GM12891 (cell line): ENCODE measurements at places on chromosomes 4 and X.

GRCh38 chr4:7041246-7041645, 1.9 kb upstream of the TADA2B start:
- no peak for DNase-seq

DNA sequence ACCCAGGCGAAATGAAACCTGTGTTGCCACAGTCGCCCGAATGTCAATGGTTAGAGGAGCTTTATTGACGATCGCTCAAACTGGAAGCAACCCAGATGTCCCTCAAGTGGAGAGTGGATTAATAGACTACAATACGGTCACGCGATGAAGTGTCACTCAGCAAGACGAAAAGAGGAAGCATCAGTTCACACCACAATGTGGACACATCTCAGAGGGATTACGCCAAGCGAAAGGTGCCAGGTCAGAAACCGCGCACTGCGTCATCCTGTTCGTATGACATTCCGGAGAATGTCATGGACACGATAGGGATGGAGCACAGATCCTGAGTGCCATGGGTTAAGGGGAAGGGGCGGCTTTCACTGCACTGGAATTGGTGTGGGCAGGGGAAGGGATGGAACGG, 111.7 kb downstream of the HMX1 start:
- no peak for DNase-seq

DNA sequence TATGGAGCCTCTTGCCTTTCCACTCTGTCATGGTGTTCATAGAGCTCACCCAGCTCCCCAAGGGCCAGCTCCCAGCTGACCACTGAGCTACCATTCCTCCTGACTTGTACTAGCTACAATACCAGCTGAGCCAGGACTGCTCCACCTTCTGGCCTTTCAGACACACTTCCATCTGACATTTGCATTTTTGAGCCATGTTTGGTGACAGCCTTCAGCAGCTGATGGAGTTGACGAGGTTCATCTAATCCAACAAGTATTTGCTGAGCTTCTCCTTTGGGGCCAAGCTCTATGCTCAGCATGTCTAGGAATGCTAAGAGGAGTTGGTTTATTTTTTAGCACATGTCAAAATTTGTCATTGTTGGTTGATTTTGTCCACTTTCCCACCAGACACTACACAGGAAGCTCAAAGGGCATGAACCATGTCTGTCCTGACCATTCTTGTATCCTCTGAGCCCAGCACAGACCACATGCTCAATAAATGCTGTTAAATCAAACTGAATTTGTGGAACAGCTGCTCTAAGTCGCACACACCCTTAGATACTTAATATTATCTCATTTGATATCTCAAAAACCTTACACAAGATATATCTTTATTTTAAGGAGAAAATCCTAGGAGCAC, 142.6 kb upstream of the PPARGC1A start:
- DNase-seq, result no peak

DNA sequence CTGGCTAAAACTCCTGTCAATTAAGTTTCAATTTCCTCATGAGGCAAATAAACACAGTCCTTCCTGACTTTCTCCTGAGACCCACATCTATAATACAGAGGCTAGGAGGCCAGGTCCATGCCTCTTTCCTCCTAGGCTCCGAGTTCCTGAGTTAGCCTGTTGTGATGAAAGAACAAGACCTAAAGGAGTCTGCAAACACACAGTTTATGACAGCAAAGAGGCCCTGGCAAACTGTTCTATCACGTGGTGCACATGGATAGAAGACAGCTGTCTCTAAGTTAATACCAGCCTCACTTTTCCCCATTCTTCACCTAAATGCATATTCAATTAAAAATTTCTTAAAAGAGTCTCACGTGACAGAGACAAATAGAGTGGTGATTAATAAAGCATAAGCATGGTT, 145.2 kb downstream of the TET2 start:
- DNase-seq, result no peak

DNA sequence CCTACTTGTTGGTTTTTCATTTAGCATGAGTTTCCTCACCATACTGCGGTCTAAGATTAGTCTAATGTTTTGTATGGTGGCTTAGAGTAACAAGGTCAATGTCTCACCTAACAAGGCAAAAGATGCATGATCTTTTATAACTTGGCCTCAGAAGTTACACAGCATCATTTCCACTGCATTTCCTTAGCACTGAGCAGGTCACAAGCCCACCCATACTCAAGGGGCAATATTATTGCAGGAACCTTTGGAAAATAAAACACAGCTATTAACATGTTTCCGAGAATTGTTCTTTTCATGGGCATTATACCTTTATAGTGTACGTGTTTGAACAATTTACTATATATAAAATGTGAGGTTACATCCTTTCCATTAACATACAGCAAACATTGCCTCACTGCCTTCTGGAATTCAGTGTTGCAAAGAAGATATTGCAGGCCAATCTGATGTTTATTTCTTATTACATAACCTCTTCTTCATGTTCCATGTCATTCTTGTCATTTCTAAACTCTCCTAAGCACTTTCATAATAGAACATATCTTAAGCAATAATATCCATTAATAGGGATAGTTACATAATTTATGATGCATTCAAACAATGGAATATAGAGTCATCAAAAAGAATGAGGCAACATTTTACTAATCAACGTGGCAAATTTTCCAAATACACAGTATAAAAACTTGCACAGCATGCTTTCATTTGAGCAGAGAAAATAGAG, 153.8 kb downstream of the AREG start:
- DNase-seq, result no peak

DNA sequence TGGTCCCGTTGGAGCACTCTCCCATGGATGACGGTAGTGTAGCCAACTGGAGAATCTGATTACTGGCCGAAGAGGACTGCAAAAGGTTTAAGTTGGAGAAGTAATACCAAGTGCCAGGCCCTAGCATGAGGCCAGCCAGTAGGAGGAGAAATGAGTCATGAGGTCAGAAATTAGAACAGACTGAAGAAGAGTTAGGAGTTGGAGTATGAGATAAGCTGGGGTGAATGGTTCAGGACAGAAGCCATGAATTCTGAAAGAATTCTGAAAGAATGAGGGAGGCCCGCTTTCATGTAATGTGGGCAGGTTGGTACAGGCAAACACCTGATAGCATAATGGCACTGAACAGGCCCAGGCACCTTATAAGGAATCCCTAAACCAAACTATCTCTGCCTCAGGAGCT, 18.4 kb upstream of the STK26 start:
- no peak for DNase-seq

DNA sequence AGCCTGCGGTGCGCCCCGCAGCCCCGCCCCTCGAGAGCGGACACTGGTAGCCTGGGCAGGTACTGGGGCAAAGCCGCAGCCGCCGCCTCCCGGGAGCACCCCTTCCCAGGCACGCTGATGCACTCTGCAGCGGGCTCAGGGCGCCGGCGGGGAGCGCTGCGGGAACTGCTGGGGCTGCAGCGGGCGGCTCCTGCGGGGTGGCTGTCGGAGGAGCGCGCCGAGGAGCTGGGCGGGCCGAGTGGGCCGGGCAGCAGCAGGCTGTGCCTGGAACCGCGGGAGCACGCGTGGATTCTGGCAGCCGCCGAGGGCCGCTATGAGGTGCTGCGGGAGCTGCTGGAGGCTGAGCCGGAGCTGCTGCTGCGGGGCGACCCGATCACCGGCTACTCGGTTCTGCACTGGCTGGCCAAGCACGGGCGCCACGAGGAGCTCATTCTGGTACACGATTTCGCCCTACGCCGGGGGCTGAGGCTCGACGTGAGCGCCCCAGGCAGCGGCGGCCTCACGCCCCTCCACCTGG, 401 bp downstream of the SOWAHD start:
- no peak for DNase-seq

- DNase-seq, result no peak
These were observed 45.1 kb downstream of the ASB9 start for GRCh38 chrX:15224747-15225146.
